ENCODE measurements at places on chromosomes 12 and 14.

DNA sequence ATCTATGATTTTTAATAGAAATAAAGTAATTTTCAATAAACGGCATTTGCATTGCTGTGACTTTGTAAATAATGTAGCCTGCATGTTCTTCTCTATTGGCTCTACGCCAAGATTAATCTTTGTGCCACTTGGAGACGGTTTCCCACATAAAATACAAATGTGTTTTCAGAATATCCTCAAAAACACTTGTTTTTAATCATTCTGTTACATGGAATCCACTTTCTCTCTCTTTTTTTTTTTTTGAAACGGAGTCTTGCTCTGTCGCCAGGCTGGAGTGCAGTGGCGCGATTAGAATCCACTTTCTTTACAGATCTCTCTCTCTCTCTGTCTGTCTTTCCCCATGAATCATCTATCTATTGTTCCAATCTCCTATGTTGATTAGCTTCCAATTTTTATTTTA, 22.8 kb upstream of the SSPN start:
- no peak for DNase-seq

DNA sequence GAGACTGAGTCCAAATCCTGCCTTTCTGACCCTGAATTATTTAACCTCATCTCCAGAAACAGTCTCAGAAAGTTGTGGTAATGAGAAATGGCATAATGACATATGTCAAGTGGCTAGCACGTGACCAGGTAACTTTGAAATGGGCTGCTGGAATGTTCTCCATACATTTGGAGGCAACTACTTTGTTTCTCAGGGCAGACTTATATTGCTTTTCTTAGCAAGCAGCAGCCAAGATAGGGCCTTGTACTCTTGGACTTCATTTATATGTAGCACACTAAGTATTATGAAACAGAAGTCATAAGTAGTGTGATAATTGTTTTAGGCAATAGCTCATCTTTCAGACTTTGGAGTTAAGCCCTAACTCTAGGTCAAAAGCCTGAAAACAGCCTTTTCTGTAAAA, 494.7 kb downstream of the NPAS3 start:
- no peak for DNase-seq

DNA sequence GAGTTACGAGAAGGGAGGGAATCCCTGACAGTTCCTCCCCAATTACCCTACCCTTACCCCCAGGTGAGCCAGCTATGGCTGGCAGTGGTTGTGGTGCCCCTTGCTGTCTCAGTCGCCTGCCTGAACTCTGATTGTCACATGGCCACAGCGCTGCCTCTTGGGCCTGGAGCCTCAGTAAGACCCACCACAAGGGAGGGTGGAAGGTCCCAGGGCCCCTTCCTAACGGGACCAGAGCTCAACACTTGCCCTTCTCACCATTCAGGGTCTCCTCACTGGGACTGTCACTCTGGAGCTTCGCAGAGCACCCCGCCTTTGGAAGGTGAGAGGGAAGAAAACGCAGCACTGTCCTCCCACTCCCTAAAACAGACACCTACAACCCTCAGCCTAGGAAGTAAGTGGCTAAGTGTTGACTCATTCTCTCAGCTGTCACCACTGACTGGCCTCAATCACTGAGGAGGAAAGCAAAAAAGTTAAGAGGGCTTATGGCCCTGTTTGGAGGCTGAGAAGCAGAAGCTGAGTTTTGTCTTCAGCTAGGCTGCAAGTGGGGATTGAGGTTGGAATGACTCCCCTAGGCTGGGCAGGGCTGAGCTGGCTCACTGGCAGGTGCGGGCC, 1.0 kb downstream of the TMEM253 start:
- DNase-seq = no peak

- no peak for DNase-seq
Measured at GRCh38 chr14:32102152-32102787, 25.2 kb downstream of the ARHGAP5 start.

DNA sequence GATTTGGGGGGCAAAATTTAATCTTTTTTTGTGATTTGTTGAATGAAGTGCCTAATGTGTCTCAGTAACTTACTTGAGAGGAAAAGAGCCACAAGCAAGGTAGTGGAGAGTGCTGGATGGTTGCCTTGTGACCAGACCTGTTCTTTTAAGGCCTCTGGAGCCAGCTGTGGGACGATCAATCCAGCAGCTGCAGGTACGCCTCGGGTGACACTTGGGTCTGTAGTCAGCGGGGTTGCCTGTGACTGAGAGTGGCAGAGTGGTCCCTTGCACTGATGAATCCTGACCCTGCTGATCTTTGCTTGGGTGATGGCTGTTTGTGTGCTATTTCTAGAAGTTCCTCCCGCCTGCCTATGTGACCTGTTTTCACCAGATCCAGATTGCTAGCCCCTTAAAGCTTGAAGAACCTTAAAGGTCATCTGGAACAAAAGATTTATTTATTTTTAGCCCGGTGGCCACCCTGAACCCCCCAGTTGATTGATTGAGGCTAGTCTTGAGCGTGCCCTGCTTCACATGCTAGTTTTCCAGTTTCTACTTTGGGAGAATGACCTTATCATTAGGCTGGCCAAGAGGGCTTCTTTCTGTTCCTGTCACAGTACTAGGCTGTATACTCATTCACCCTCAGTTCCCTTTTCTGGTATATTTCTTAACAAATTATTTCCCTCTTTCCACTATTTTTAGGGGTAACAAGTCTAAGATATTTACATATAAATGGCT, 23.2 kb downstream of the PRKCH start:
- peak; percentile 73 for DNase-seq

DNA sequence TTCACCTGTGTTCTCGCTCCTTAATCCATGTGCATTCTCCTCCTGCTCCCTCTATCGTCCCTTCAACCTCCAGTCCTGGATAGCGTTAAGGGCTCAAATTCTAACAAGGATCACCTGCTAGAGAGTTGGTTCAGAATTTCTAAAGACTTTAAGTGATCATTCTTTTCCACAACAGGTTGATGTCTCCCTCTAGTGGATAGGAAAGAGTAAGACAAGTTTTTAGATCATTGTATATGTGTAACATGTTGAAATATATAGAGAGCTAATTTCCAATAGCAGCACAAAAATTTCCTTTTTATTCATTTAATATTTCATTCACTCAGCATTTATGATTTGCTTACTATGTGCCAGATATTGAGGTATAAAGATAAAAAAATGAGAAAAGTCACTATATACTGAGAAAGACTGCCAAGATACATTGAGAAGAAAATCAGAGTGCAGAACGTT, 9.3 kb upstream of the ESR2 start:
- peak; percentile 52 for DNase-seq

- no peak for DNase-seq
Measured at GRCh38 chr12:16136219-16136988, 141.1 kb downstream of the SLC15A5 start.

GRCh38 chr14:34851395-34851794, 23.8 kb downstream of the BAZ1A start:
- peak; percentile 20 for DNase-seq

- DNase-seq = peak; percentile 27
Measured at GRCh38 chr12:121712190-121712460, 427 bp upstream of the TMEM120B start.

DNA sequence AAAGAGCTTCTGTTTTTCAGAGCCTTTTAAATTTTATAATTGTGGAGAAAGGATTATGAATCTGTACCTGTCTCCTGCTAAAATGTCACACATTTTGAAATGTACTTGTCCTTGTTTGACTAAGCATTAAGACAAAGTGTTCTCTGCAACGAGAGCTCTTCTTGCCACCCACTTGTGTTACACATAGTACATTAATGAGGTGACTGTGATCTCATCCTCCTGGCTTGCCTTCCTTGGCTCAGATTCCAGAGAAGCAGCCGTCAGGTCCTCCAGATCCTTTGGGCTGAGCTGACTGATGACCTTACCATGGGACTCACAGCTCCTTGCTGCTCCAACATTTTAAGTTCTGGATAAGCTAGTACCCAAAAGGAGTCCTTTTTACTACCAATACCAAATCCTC, 81.4 kb downstream of the BBS10 start:
- DNase-seq = no peak

DNA sequence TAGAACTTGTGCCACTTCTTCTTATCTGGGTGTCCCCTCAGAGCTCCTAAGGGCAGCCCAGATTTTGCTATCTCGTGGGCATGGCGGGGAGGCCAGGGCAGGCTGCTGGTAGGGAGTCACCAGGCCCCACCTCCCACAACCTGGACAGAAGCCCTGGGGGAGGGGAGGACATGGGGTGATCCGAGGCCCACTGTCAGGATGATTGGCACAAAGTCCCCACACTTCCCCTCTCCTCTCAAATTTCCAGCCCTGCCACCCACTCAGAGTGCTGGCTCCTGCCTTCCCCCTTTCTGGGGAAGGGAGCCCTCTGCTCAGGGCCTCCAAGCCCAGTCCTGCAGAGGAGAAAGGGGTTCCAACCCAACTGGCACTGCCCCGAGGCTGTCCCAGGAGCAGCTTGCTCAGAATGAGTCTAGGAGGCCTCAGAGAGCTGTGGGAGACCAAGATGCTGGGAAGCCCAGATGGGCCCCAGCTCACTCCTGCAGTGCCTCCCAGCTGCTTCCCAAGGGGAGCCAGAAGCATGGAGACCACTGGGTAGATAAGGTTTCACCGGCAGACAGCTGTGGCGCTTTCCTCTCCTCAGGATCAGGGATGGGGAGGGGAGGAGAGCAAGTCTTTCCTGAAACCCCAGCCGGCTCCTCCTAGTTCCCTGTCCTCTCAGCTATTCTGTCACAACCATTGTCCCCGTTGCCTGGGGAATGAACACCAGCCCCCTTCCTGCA, 82.8 kb downstream of the B4GALNT3 start:
- no peak for DNase-seq

DNA sequence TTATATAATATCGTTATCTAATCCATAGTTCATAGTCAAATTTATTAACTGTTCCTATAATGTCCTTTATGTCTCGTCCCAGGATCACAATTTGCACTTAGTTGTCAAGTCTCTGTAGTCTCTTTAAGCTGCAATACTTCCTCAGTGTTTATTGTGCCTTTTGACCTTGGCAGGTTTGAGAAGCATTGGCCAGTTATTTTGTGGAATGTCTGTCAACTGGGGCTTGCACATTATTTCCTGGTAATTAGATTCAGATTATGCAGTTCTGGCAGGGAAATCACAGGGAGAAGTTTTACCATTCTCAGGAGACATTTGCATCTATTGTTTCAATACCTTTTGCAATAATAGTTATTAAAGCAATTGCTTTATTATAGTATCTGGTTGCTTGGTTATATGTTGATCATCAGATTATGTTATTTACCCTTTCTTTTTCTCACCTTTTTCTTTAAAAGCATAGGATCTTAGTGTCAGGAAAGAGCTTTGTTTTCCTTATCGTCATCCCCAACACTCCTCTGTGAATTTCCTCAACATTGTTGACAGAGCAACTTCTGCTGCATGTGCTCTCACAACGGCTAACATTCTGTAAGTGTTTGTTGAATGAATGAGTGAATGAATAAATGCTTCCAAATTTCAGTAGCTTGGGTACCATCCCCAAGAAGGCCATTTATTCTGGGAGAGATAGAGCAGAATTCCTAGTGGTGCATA, 3.7 kb upstream of the ART4 start:
- DNase-seq = no peak

GRCh38 chr14:59123975-59124374, 64.5 kb upstream of the DAAM1 start:
- DNase-seq = peak; percentile 9

DNA sequence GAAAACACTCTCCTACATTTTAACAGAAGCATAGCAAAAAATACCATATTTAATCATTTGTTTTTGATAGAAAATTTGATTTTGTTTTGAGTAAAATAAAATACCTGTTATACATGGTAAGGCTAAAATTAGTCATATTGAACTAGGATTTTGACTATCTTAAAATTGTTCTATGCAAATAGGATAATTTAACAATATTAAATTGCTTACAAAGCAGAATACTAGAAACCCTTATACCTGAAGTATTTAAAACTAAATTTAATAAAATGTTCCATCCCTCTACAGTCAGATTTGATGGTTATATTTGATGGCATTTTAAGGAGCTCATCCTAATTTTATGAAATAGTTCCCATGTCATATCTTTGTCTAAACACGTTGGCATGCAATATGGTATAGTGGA, 323.2 kb downstream of the GPHN start:
- no peak for DNase-seq

- DNase-seq = no peak
Measured at GRCh38 chr12:21751517-21751916, 23.0 kb downstream of the KCNJ8 start.

- DNase-seq = no peak
Measured at GRCh38 chr14:29645117-29645516, 282.5 kb downstream of the PRKD1 start.

GRCh38 chr14:76277586-76278130, 98.3 kb upstream of the ESRRB start:
- DNase-seq = no peak

GRCh38 chr12:21697904-21698630, 40.4 kb upstream of the LDHB start:
- DNase-seq = peak; percentile 10

- no peak for DNase-seq
Measured at GRCh38 chr14:104363891-104364760, 215.4 kb upstream of the C14orf180 start.

DNA sequence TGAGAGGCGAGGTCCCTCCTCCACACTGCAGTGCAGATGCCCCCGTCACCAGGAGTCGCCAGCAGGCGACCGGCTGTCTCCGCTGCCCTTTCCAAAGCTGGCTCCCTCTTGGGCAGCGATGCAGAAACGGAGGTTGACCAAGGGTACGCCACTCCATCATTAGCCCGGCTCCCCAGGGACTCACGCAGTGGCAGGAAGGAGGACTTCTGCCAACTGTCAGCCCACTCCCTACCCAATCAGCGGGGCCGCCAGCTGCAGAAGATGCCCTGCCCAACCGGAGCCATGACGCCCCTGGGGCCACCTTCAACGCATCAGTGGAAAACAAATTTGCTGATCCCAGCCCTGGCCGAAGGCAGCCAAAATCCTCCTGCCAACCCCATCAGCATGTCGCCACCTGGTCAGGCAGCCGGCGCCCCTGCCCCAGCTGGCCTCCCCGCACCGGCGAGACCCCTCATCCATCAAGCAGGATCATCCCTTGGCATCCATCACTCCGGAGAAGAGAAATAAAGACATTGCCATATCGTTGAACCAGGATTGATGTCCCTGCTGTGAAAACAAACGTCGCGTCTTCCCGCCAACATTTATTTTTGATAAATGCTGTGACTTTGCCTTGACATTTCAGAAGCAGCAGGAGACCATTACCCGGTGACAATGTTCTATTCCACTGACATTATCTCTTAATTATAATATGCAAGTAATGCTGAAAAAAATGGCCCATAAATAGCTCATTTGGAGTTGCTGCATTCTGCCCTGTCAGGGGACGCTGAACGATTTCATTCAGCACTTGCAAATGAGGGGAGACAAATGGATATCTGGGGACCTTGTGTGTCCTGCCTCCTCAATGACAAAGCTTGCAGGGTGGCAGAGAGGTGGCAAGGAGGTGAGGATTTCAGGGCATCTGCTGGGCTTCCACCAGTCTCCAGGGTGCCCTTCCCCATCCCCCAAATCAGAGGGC, 105.1 kb downstream of the SCARB1 start:
- no peak for DNase-seq

DNA sequence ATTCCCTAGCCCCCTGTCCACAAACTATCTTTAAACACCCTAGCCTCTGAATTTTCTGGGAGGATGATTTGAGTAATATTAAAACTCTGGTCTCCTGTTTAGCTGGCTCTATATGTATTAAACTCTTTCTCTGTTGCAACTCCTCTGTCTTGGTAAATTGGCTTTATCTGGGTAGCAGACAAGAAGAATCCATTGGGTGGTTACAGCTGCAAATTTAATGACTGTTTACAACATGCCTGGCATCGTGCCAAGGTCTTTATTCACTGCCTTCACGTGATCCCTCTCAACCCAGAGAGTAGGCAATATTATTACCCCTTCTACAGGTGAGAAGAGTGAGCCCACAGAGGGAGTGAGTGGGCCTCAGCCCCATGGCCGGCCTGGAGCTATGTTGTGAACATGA, 77.8 kb upstream of the MYL2 start:
- no peak for DNase-seq

GRCh38 chr12:52759218-52759617, 17.9 kb downstream of the KRT76 start:
- DNase-seq = no peak
